Hair follicle dermal papilla cell (primary cell): ENCODE measurements at places on chromosomes 11 and 22. TPM values are rescaled to one million over a fixed set of nuclear protein-coding genes. Genes with fewer than 3 reads are reported as not detected.

The MOV10L1 gene
- 2.6 TPM in 2 replicates for total RNA-seq

The CYB5R2 gene
- 22.6 and 27.1 TPM in 2 replicates for total RNA-seq

The MMP13 gene
- total RNA-seq: 1.2 and 2.8 TPM in 2 replicates

The PGR gene
- total RNA-seq: 3.2 and 3.6 TPM in 2 replicates

The C11orf86 gene
- not detected in 2 replicates for total RNA-seq

The PKDREJ gene
- total RNA-seq: under 0.01 TPM in 1 of 2 replicates, not detected in the other

The FOXRED2 gene
- 10.7 and 12.7 TPM in 2 replicates for total RNA-seq

The GSTT2B gene
- 0.16 and 3.3 TPM in 2 replicates for total RNA-seq
